ENCODE measurements at places on chromosomes 3 and 15.
A peak's percentile ranks its signal among the peaks of the same experiment; 100 is the strongest.

DNA sequence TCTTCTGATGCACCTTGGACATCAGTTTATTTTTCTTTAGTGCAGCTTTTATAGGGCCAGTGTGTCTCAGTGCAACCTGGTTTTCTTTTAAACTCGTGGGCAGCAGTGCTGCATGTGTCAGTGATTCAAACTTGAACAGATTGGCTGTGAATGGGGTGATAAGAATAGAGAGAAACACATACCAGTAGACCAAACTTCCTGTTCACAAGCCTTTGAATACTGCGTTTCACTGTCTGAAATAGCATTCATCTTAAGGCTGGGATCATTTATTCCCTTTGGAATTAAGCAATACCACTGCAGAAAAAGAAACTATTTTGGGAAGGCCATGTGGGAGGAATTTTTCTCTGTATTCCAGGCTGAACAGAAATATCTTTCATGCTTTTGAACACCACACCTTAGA lies 51.7 kb downstream of the PHLDB2 start:
- no peak for DNase-seq

DNA sequence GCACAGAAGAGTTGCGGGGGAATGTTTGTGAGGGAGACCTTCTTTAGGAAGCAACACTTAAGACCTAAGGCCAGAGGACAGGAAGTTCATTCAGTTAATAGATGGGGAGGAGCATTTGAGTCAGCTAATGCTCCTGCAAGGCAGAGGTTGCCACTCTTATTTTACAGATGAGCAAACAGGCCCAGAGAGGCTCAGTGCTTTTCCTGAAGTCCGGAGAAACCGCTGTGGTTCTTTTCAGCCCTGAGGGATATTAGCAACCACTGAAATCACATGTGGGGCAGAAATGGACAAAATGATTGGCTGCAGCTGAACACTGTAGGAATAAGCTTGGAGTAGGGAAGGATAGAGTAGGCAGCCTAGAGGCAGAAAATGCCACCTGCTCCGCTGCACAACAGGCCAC lies 33.3 kb upstream of the RTP4 start:
- no peak for DNase-seq

GRCh38 chr15:79003896-79004295 lies 59.0 kb upstream of the CTSH start:
- no peak for DNase-seq

- peak; percentile 24 for DNase-seq
Measured at GRCh38 chr3:38507120-38507519, 11.0 kb downstream of the EXOG start.

- no peak for DNase-seq
Measured at GRCh38 chr3:127486321-127486944, 104.1 kb downstream of the TPRA1 start.

GRCh38 chr3:13494463-13495350 lies 14.6 kb downstream of the HDAC11 start:
- no peak for DNase-seq

DNA sequence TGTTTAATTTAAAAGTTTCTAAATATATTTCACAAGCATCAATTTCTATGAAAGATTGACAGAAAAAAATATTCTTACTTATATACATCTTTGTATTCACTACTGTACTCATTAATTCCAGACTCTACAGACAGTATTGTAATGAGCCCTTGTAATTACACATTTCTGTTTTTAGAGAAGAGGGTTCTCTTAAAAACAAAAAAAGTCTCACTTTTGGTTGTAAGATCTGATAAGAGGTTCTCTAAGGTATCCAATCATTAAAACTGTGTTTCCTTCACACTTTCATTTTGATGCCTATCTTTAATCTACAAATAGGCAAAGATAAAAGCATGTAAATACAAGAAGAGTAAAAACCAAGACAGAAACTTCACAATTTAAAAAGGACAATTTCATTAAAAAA lies 75.6 kb downstream of the FBXL22 start:
- no peak for DNase-seq

- no peak for DNase-seq
Measured at GRCh38 chr3:147924755-147925154, 515.6 kb downstream of the ZIC1 start.

DNA sequence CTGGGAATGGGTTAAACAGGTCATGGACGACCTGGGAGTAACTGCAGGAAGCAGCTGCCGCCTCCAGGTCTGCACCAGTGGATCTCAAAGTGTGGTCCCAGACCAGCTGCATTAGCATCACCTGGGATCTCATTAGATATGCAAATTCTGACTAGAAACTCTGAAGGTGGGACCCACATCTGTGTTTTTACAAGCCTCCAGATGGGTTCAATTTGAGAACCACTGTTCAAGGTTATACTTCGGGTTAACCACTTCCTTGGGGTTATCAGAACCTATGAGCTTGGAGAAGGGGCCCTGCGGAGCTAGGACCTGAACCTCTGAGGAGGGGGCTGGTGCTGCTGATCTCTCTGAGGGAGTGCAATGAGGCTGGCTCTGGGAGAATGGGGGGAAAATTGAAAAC lies 324.8 kb upstream of the CTDSPL start:
- no peak for DNase-seq

GRCh38 chr3:7585052-7585451 lies 724.1 kb downstream of the GRM7 start:
- DNase-seq = no peak

DNA sequence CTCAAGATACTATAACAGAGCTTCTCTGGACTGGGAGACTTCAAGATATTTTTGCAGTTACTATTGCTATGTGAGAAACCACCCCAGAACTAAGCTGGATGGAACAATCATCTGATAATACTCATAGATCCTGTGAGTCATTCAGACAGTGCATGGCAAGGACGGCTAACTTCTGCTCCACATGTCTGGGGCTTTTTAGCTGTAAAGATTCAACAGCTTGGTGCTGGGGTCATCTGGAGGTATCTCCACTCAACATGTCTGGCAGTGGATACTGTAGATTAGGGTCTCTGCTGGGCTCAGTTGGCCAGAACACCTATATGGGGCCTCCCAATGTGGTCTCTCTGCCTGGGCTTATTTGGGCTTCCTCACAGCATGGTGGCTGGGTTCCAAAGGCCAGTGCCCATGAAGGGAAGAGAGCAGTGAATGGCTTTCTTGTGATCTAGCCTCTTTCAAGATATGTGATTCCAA lies 117.3 kb upstream of the SLC7A14 start:
- DNase-seq = no peak

- no peak for DNase-seq
Measured at GRCh38 chr3:31977736-31978135, 3.3 kb downstream of the OSBPL10 start.

DNA sequence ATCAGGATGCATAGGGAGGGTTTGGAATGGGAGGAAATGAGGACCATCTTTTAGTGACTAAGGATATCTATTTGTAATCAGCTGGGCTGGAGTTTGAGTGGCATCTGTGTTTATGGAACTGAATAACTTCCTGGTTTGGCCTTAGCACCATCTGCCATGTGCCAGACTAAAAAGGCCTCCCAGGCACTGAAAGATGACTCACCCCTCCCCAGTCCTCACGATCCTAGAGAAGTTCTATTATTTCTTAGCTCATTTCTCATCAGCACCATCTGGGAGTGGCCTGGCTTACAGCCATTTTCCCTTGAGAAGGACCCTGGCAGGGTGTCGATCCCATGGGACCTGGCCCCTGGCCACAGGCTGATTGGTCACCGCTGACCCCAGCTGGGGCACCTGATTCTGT lies 23.9 kb upstream of the CTXND1 start:
- no peak for DNase-seq

DNA sequence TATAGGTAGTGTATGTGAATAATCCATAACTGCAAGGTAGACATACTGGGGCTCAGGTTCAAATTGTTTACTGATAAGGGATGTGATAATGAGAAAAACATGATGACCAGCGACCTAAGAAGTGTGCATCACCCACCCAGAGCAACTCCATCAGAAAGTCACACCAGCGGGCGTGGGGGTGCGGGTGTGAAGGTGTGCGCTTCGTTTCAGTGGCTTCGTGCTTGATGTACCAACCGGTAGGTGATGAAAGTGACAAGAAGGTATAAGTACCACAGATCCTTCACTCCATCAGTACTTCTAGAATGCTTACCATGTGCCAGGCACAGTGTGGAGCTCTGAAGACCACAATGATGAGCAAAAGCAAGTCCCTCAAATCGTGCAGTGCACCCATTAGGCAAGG lies 11.2 kb downstream of the ANP32A start:
- no peak for DNase-seq

DNA sequence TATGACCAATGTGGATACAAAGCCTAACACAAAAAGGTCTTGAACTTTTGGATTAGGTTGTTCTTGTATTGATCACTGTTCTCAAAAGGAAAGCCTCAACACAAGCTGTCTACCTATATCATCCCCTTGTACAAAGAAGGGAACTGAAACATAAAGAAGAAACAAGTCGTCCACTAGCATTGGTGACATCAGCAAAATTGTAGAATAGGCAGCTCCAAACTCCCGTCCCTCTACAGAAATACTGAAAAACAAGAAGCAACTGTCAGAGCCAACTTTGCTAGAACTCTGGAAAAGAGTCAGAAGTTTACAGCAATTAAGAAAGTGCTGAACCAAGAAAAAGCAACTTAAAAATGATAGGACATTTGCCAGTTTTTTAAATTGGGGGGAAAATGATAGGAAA lies 7.5 kb upstream of the NR1I2 start:
- no peak for DNase-seq

- DNase-seq = no peak
Measured at GRCh38 chr3:169604568-169604967, 58.9 kb downstream of the MECOM start.

DNA sequence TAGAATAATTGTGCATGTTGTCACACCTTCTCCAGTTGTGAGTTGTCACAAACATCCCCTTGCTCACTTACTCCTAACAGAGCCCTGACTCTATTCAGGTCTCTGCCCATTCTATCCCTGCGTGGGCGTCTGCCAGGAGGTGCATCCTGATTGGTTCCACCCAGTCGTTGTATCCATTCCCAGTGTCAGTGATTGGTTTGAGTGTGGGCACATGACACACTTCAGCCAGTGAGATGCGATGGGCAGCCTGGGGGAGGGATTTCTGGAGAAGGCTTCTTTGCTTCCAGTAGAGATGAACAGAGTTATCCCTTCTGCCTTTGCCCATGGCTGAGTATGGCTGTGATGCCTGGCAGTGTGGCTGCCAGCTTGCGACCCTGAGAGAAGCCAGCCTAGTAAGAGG lies 18.7 kb downstream of the PXYLP1 start:
- DNase-seq = no peak

GRCh38 chr15:91422797-91423196 lies 322.7 kb downstream of the SV2B start:
- no peak for DNase-seq

DNA sequence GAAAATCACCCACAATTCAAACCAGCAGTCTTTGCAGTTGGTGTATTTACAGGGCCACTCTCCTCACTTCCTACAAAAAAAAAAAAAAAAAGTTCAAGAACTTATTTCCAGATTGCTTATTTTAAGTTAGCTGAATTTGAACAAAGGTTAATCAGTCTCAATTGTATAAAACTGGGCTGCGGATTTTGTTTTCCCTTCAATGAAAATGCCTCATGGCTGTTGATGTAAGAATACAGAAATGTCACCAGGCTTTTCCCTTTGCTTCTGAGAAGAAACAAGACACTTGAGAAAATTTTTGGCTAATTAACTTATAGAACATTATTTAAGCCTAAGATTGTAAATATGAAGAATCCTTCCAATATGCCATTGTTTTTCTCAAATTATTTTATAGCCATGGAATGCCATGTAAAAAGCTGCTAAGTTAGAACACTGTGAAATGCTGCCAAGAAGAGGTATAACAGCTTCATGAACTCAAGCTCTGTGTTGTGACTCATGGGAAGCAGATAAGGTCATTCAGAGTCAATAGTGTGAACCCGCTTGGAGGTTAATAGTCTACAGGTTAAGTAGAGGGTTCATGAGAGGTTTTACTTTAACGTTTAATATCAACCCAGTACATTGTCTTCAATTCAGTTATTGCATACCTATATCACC lies 84.3 kb upstream of the ABI3BP start:
- DNase-seq = no peak

DNA sequence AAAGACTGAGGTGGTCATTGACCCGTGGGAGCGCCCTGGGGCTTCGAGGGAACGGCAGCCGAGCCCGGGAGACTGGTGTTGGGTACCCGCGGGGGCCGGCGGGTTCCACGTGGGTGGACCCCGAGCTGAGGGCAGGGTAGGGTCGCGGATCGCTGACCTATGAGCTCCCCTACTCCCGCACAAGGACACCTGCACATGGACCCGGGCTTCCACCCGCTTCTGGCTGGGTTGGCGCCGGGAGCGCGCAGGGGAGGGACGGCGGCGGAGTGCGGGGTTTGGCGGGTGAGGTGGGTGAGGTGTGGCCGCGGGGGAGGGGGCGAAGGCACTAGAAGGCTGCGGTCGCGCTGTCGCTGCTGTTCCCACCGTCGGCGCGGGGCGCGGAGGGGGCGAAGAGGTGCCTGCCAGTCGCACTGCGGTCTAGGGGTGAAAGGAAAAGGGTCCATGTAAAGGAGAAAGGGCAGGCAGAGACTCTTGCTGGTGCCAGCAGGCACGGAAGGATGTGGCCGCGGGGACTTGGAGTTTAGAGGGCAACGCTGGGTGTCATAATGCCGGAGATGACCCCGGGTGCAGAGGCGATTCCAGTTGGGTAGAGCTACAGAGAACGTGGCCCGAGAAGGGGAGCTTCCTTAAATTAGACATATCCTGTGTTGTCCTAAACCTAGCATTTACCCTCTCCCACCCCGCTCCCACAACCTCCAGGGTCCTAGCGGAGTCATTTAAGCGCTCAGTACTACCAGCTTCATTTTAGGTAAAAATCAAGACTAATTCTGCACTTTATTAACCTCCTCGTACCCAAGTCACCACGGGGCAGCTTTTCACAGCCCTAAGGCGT lies 245.9 kb upstream of the TOPAZ1 start:
- DNase-seq = no peak

- no peak for DNase-seq
Measured at GRCh38 chr3:150936693-150937092, 31.5 kb upstream of the MINDY4B start.

DNA sequence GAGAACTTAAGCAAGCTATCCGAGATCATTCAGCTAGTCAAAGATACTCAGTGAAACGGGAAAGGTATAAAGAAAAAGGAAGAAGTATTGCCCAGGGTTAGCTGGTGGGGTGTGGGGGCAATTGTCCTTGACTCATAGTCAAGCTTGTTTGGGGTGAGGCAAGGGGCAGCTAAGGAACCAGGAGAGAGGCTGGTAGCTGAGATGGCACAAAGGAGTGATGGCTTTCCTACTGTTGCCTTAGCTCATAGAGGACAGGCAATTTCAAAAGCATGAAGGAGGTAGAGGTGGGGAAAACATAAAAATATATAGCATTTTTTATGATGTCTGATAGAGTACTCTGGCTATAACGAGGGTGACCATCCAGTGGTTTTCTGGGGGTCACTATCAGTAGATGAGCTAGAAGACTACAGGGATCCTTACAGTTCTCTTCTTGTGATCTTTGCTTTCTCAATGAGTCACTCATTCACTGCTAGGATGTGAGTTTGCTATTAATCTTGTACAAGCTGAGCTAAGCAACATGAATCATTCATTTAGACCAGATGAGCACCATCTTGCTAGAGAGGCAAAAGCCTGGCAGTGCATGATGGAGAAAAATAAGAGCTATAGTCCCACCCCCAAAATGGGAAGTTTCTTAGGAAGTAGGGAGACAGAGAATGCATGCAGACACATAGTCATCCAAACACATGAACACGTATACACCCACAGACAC lies 207.1 kb upstream of the PFN2 start:
- DNase-seq = no peak

- DNase-seq = no peak
Measured at GRCh38 chr3:45869638-45870037, 16.7 kb upstream of the CCR9 start.
